ENCODE measurements at places on chromosomes 13 and 19. TPM values are rescaled to one million over a fixed set of nuclear protein-coding genes. Genes with fewer than 3 reads are reported as not detected.

DNA sequence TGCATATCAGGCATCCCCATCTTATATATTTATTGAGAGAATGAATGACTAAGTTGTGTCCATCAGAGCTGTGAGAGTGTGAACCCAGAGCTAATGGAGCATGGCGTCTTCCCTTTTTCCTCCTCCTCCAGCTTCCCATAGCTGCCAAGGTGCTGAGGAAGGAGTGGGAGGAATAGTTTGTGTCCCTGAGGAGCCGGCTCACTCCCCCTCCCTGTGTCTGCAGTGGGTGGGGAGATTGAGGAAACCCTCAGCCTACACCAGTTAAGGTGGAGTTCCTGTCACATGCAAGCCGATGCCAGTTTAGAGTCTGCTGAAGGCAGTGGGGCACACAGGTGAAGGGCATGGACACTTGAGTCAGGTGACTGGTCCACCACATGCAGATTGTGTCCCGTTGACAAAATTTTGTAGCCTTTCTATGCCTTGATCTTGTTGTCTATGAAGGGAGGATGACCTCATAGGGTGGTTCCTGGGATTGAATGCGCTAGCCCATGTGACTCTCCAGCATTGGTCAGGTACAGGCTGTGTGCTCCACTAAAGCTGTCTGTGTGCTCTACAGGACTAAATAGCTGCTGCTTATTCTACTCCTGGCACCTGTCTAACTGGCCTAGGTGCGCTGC, 47.6 kb upstream of the GPI start:
- DNase-seq = no peak

- DNase-seq = no peak
These were observed 8.5 kb upstream of the DOCK9 start for GRCh38 chr13:98986226-98986846.

DNA sequence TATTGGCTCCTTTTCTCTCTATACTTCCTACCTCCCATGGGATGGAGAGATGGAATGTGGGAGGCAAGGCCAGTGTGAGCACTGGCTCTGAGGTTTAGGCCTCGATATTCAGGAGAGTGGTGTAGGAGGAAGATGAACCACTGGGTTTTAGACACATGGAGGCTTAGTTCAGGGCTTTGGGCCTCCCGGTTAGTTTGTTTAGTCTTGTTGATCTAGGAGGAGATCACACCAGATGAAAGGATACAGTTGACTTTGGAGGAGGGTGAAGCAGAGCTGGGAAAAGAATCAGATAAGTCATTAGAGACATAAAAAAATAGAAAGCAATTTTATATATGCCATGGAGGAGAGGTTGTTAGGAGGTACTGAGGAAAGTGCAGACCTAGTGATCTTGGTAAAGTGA, 30.9 kb downstream of the RNASEH2B start:
- no peak for DNase-seq

ZNF534 gene
- total RNA-seq = 5.0 TPM

NLRP5 gene
- total RNA-seq = not detected

DNA sequence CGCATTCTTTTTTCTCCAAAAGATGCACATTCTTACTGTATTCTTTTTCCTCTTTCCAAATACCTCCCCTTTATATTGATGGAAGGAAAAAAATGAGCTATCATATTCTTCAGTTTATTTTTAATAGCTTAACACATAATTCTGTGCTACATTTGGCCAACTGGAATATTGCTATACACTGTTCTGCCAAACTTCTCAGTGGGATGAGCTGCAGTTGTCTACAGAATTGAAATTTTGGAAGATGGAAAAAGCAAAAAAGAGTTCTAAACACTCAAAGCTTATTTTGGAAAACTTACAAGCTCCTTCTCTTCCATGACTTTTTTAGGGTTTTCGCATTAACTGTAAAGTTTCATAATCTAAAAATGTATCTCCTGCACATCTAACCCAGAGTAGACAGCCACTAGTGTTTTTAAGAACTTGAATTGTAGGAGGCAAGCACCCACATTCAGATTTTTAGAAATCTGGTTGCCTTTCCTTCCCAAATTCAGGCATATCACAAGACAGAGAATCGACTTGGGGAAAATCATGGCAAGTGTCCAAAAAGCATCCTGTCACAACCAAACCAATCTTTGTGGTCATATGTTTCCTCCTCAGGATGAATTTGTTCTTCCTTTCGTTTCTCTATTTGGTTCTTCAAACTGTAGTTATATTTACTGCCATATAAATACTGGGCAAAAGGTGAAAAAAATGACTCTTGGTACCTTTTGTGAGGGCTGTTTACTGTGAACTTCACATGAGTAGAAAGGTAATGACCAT, 111.4 kb upstream of the FRY start:
- no peak for DNase-seq

GRCh38 chr19:58227964-58228584, 640 bp upstream of the ZNF544 start:
- DNase-seq = no peak

ACP7 gene
- total RNA-seq = 2.1 TPM

TEX26 gene
- 1.6 TPM for total RNA-seq

DNA sequence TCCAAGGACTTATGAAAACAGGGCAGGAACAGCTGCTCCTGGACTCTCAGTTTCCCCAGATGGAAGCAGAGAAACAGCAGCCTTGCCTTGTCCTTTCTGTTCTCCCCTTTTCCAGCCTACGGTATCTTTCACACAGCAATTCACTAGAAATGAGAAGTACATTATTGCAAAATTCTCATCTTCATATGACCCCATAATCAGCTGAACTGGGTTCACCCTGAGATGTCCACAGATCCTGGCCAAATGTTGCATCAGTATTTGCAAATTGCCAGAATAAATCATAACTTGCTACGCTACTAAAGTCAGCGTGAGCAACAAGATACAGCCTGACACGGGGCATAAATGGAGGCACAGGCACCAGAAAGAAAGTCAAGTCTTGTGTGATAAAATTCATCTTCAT, 16.1 kb downstream of the VSTM1 start:
- no peak for DNase-seq

RFPL4AL1 gene
- total RNA-seq = not detected

DNA sequence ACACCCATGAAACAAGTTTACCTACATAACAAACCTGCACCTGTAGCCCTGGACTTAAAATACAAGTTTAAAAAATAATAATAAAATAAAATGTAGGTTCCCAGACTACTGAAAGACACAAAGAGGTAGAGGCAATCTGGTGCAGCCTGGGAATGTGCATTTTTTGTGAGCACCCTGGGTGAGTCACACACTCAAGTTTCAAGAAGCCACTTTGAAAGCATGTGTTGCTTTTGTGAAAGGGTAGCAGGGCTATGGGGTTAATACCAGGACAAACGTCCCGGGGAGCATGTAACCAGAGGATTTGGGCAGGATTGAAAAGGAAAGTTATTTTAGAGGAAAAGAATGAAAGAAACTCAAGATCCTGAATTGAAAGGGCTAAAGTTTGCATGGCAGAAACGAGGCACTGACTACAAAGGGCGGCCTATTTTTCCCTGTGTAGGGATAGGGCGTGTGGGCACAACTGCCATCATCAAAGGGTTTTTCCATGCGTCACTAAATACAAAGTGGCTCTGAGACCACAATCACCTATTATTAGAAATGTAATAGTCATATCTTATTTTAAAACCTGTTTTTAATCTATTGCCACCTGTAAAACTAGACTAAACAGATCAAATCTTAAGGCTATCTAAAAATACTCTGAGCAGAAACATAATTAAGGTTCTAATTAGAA, 314.9 kb downstream of the COG6 start:
- DNase-seq = no peak

POLD1 gene
- 17.0 TPM for total RNA-seq

GRCh38 chr13:41848435-41849255, 112.3 kb downstream of the VWA8 start:
- DNase-seq = no peak

APOC1 gene
- 35.1 TPM for total RNA-seq

DNA sequence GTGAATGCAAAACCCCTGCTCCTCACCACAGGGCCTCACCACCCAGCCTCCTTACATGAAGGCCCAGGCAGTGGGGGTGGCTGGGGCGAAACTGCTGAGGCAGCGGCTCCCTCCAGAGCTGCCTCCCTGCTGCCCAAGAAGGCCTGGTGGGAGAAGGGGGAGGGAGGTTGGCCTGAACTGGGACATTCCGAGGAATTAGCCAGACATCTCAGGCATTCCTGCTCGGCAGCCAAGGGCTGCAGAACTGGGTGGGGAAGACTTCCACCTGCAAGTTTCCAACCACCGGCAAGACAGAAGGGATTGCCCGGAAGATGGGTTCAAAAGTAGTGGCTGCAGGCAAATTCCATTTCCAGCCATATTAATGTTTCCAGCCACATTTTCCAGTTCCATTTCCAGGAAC, 2.3 kb upstream of the PSPN start:
- DNase-seq = no peak

GRCh38 chr13:95924389-95924994, 128.7 kb downstream of the UGGT2 start:
- DNase-seq = no peak

- DNase-seq = no peak
These were observed 800.7 kb upstream of the SLITRK5 start for GRCh38 chr13:86870444-86870843.

ERICH4 gene
- total RNA-seq = not detected

- no peak for DNase-seq
These were observed 130.0 kb downstream of the CYSLTR2 start for GRCh38 chr13:48783695-48784230.

DNA sequence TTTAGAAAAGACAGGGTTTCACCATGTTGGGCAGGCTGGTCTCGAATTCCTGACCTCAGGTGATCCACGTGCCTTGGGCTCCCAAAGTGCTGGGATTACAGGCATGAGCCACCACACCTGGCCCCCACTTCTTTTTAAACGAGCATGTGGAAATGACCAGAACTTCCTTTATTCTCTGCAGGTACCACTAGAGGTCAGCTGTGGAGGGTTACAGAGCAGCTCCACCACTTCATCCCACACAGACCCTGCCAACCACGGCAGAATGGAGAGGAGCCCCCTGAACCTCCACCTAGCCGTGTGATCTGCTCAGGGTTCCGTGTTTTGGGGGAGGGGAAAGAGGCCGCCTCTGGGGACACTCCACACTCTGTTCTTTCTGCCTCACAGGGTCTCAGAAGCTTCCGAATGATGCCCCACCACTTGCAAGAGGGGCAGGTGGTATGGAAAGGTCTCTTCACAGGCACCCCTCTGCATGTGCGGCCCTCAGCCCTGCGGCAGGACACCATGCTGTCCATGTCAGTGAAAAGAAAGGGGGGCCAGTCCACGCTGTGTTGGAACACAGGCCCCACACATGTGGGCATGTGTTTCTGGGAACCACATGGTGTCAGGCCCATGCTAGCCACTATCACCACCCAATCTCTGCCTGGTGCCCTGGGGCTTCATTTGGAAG, 465.0 kb downstream of the TSHZ3 start:
- no peak for DNase-seq

DNA sequence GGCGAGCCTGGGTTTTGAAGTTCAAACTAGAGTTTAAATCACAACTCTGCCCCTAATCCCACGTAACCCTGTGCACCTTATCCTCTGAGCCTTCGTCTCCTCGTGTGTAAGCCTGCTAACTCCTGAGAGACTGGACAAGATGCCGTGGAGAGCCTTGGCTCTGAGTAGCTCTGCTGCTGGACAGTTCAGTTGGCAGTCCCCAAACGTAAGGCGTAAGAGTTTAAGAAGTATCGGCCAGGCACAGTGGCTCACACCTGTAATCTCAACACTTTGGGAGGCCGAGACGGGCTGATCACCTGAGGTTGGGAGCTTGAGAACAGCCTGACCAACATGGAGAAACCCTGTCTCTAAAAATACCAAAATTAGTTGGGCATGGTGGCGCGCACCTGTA, 4.7 kb upstream of the CD79A start:
- DNase-seq = no peak

UPF3A gene
- 76.0 TPM for total RNA-seq

- no peak for DNase-seq
These were observed 114.6 kb upstream of the RNF113B start for GRCh38 chr13:98291658-98292057.

GRCh38 chr19:35775046-35775297, 392 bp upstream of the ARHGAP33 start:
- no peak for DNase-seq

SPRED3 gene
- 6.9 TPM for total RNA-seq

IER2 gene
- total RNA-seq = 19.2 TPM

NXNL1 gene
- 0.81 TPM for total RNA-seq

DYRK1B gene
- 33.4 TPM for total RNA-seq

HSD11B1L gene
- total RNA-seq = 50.7 TPM

GRCh38 chr13:41054212-41054877, 7.0 kb upstream of the WBP4 start:
- DNase-seq = no peak

DNA sequence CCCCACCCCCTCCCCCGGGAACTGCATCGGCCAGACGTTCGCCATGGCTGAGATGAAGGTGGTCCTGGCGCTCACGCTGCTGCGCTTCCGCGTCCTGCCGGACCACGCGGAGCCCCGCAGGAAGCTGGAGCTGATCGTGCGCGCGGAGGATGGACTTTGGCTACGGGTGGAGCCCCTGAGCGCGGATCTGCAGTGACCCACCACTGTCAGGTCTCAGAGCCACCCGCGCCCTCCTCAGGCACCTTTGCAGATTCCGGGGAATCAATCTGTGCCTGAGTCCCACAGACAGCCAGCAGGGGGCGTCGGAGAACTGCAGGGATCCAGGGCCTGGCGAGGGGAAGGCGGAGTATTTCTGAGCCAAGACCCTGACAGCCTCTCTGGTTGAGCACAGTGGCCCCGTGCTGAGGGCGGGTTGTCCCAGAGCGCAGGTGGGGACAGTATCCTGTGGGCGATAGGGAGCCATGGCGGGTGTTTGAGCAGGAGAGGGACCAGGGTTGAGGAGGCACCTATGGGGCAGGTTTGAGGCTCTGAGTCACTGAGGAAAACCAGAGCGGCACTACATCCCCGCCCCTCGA, 30.4 kb upstream of the CYP4F8 start:
- DNase-seq = peak; percentile 82

GRCh38 chr19:2046046-2046907, 4.8 kb downstream of the MKNK2 start:
- no peak for DNase-seq

DNA sequence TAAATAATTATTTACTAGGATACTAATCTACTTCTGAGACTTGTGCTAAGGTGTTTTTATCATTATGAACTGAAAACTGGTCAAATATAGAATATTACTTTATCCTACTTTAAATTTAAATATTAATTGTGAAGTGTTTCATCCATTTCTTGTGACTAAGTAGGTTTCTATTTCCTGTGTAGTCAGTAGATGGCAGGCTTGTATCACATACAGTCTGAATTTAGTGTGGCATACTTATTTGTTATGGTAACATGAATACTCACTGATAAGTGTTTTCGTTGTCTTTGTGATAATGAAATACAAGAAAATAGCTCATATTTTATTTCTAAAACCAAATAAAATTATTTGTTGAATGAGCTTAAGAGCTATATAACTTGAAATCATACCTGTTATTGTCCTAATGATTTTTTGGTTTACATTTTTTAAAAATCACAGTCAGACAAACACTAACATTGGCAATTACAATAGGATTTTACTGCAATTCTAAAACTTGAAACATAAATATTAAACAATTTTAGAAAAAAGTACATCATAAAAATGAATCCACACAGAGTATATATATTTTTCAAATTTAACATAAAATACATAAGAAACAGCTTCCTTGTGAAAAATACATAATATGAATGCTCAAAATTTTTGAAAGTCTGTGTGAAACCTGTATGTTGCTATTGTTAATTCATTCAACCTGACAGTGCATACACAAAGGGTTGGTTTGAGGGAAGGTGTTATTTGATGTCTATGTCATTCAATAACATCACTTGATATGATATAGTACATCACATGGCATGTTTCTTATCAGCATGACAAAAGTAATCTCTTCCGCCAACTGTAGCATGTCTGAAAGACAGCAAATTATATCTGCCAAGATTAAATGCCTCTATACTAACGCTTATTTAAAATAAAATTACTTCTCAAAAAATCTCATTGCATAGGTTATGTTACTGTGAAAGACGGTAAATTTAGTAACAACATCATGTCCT, 904.8 kb upstream of the PCDH20 start:
- DNase-seq = no peak

Measured in dorsolateral prefrontal cortex (tissue), 122 donors.